Stimulated activated CD4-positive, alpha-beta T cell treated with anti-CD3 and anti-CD28 coated beads, TNF-alpha, amount 100 ng/mL, for 1 hour (primary cell): ENCODE measurements at places on chromosomes 5 and 9.

- no peak for DNase-seq
Measured at GRCh38 chr9:96232164-96232538, 69.8 kb downstream of the HSD17B3 start.

GRCh38 chr5:134555890-134556311 is 30.4 kb downstream of the JADE2 start:
- DNase-seq = peak; percentile 64

DNA sequence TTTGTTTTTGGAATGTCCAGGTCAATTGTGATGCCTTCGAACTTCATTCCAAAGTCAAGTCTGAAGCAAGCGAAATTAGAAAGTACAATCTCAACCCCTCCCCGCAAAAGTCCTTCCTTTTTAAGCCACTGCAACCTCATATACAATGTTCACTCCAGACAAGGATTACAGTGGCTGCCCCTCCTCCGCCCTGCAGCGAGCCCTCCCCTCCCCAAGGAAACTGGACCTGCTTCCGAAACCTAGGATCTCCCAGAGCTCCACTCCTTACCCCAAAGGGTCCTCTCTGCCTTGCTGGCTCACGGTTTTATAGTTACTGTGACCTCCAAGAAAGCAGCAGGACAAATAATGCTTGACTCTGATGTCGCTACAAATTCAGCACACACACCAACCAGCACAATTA is 10.4 kb downstream of the LRRC14B start:
- no peak for DNase-seq

- no peak for DNase-seq
Measured at GRCh38 chr5:164497311-164498064, 992.1 kb downstream of the MAT2B start.

- DNase-seq = no peak
Measured at GRCh38 chr5:169911448-169912212, 68.7 kb downstream of the INSYN2B start.

DNA sequence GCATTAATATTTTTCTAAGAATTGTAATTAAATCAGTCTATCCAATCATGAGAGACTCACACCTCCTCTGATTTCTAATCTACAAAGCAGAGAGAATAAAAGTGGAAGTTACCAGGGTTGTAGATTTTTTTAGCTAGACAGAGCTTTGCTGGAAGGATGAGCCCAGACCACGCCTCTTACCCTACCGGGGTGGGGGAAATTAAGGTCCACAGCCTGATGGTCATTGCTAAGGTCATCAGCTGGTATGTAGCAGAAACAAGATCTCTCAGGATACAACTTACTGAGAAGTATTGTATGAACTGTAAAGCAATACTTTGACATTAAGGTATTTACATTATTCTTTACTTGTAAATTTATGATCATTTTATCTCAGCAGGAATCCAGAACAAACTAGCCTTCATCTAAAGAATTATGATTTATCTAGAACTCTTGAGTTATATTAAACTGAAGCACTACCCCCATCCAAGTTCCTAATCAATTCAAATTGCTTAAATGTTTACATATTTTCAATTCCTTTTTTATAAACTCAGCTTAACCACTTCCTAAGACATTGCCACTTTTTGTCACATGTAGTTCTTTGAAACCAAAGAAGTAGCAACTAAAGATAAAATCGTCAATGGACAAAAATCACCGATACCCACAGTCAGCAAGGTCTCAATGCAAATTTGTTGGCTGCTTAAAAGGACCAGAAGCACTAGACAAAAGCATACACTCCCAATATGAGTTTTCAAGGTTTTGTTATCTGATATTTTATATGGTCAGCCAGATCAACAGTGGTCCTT is 225.8 kb upstream of the DAPK1 start:
- no peak for DNase-seq

- no peak for DNase-seq
Measured at GRCh38 chr9:114214686-114215414, 59.5 kb downstream of the COL27A1 start.

DNA sequence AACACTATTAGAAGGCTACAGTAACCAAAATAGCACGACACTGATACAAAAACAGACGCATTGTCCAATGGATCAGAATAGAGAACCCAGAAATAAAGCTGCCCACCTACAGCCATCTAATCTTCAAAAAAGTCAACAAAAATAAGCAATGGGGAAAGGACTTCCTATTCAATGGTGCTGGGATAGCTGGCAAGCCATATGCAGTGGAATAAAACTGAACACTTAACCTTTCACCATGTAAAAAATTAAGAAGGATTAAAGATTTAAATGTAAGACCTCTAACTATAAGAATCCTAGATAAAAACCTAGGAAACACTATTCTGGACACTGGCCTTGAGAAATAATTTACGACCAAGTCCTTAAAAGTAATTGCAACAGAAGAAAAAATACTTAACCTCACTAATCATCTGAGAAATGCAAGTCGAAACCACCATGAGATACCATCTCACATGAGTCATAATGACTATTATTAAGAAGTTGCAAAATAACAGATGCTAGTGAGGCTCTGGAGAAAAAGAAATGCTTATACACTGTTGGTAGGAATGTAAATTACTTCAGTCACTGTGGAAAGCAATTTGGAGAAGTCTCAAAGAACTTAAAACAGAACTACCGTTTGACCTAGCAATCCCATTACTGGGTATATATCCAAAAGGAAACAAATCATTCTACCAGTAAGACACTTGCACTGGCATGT is 203.3 kb upstream of the CDH9 start:
- DNase-seq = no peak

DNA sequence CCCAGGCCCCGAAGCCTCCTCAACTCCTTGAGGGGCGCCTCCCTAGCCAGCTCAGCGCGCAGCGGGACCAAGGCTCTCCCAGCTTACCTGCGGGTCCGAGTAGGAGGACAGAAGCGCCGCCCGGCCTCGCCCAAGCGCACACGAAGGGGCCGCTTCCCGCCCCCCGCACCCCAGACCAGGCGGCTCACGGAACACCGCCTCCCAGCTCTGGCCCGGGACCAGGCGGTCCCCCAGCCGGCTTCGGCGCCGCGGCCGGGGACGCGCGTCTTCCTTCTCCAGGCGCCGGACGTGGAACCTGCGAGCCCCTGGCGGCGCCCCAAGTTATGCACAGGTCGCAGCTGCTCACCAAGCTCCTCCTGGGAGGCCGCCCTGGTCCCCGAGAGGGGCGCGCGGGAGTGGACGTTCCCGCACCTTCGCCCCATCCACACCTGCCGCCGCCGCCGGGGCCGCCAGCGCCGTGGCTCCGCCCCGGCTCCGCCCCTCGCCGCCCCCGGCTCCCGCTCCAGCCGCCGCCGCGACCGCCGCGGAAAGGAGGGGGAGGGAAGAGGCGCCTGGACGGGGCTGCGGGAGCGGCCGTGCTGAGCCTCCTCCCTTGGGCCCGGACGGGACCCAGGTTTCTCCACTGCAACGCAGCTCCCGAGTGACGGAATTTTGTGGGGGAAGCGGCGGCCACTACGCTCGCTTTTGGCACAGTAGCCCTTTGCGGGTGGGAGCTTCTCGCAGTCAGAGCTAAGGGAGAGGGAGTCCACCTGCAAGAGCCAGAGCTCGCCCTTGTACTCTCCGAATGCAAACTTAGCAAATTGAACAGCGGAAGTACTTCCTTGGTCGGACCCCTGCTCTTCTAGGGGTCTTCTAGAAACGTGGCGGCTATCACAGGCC is 77.5 kb upstream of the IFNE start:
- DNase-seq = no peak

- no peak for DNase-seq
Measured at GRCh38 chr9:122119166-122119521, 26.0 kb upstream of the TTLL11 start.

DNA sequence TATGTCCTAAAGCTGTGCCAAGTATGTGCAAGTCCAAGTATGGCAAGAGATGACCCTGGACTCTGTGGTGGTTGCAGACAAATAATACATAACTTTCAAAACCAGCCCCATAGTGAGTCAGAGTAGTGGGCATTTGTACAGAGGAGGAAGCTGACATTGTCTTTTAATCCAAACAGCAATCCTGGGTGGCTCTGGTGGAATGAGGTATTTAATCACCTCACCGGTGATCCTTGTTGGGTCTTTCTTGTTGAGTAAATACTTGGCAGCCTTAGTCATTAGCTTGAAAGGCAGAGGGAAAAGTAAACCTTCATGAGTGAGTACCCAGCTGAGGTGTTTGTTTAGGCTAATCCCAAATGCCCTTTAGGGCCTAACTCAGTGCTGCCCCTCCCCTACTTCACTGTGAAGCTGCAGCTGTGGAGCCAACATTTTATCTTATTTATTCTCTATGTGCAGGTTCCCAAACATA is 148.7 kb upstream of the SLC12A2 start:
- no peak for DNase-seq

GRCh38 chr9:38372762-38373619 is 19.5 kb upstream of the ALDH1B1 start:
- no peak for DNase-seq

- no peak for DNase-seq
Measured at GRCh38 chr9:6188466-6188865, 27.1 kb upstream of the IL33 start.
